ENCODE measurements at places on chromosomes 12 and 14.

- no peak for DNase-seq
Measured at GRCh38 chr14:76870166-76870565, 44.0 kb downstream of the LRRC74A start.

DNA sequence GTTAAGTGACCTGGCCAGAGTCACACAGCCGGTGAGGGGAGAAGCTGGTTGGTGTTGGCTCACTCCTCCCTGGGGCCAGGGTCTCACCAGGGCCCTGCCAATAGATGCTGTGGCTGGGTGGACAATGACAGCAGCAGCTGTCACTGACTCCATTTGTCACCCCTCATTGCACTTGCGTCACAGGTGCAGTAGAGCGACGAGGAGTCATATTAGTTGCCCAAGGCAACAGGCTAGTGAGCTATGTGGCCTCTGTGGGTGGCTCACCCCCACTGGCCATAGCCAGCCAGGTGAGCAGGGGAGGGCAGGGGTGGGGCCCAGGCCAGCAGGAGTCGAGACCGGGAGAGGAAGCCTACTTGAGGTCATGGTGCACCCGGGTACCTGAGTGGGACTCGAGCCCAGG lies 9.7 kb downstream of the SLC25A47 start:
- no peak for DNase-seq

DNA sequence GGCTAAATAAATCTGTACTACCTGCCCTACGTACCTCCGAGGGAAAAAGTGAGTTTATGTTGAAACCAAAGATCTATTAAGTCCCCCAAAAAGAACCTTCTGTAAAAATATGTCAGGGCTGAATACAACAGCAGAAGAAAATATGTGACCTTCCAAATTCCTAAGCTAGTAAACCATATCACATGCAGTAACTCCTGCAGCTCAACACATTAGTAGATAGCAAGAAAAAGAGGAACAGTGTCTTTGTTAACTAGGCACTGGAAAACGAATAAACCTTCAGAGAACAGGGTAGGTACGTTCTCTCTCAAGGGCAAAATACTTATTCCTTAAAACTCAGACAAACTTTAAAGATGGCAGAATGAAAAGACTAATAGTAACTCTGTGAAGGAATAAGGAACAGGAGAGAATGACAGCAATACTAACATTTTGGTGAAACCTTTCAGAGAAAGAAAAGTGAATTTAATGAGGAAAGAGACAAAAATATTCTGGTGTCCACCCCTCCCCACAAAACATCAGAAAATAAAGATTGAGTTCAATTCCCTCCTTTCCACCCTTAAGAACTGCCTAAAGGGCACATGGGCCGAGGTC lies 18.0 kb downstream of the CBX5 start:
- DNase-seq = no peak

DNA sequence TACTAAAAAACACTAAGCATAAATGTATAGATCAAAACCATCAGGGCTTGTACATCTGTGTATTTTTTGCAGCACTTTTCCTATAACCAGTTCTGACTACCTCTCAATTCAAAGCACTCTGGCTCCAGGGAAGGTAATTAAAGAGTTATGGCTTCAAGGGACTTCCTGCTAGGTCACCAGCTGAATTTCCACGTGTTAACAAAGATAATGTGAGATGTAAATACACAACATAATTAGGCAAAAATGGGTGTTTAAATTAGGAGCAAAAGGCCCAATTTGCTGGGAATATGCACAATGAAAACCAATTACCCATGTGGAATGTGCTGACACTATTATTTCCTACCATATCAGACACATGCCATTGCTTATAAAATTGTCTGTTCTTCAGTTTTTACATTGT lies 513.4 kb upstream of the FLRT2 start:
- no peak for DNase-seq

- DNase-seq = no peak
Measured at GRCh38 chr12:121483949-121484348, 84.0 kb downstream of the RNF34 start.

GRCh38 chr12:56040151-56040550 lies 1.6 kb upstream of the RPS26 start:
- no peak for DNase-seq

DNA sequence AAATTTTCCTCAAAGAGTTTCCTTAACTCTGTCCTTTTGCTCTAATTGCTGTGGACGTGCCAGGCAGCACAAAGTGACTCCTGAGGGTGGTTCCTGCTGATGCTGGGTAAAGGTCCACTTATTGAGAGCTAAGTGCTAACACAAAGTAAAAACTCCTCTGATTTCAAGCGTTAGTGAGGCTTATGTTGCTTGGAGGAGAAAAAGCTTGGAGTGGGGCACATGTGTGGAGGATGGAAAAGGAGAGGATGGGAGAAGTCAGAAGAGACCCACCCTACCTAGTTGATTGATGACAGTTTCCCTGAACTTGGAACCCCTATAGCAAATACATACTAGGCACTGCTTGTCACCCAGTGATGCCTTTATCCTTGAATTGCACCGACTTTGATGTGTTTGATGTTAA lies 10.1 kb upstream of the SLC11A2 start:
- no peak for DNase-seq

GRCh38 chr12:48077111-48077510 lies 28.8 kb downstream of the SENP1 start:
- no peak for DNase-seq

- no peak for DNase-seq
Measured at GRCh38 chr12:50394469-50395029, 1.9 kb downstream of the FAM186A start.

GRCh38 chr14:70832561-70833305 lies 23.4 kb upstream of the MAP3K9 start:
- DNase-seq = no peak

DNA sequence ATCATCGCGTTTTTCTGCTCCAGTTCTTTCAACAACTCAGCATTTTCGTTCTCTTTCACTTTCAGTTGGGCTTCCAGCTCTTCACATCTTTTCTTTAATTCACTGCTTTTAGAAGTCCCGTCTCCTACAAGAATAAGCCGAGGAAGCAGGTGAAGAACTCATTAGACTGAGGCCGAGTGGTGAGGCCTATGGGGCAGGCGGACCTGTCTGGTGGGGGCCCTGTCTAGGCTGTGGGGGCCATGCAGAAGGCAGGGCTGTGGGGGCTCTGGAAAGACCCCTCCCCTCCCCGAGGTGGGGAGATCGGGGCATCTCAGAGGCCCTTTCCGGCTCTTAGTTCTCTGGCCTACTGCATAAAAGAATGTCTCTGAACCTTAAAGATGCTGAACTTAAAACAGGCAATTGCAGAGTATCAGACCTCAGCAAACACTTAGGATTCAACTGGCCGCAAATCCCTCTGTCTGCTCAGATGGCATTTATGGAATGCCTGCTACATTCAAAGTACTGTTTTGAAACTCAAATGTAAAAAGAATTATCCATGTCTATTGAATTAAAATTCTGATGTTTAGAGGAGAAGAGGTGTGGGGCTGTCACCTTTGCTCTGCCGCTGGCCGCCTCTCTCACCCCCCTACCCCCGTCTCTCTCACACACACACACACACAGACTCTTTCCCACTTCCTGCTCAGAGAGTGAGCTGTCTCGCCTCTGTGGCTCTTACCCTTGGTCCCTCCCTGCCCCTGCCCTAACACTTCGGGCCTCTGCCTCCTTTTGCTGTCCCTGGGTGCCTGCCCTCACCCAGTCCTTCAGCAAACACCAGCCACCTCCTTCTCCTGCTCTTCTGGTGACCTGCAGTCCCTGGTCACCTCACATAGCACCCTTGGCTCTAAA lies 34.7 kb downstream of the CCDC92 start:
- no peak for DNase-seq

DNA sequence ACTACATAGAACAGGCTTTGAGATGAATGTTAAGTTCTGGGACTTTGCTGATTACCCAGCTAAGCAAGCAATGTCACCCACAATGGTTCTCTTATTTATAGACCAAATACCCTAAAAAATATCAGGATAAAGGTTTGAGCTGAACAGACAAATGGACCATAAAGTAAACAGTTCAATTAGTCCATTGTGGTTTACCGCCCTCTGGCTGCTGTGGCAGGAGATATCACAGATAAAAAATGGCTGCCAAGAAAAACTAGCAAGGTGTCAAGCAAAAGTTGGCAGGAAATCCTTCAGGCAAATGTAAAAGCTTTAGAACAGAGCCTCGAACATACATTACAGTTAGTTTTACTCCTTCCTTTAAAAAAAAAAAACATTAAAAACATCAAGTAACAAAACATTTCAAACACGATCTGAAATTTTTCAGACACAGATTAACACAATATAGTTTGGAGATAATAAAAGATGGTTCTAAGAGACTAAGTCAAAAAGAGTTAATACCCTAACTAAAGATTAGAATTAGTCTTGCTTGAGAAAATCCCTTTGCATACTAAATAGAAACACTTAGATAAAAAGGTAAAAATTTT lies 41.3 kb downstream of the MED13L start:
- DNase-seq = no peak

DNA sequence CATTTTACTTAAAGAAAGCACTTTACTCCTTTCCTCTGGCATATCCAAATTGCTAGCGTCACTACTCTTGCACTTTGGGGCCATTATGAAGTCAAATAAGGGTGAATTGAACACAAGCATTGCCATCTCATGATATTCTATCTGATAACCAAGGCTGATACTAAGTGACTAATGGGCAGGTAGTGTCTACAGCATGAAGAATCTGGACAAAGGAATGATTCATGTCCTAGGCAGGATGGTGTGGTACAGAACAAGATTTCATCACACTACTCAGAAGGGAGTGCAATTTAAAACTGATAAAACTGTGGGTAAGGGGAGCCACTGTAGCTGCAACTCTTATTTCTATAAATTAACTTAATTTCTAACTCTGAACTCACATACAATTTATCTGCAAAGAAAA lies 7.7 kb upstream of the SLC6A15 start:
- DNase-seq = no peak

GRCh38 chr12:90366286-90366685 lies 588.7 kb downstream of the CCER1 start:
- no peak for DNase-seq

GRCh38 chr14:91303091-91303923 lies 58.8 kb upstream of the GPR68 start:
- DNase-seq = no peak

GRCh38 chr12:49987625-49988303 lies 15.0 kb downstream of the AQP6 start:
- no peak for DNase-seq

GRCh38 chr12:130043685-130044406 lies 118.4 kb upstream of the FZD10 start:
- no peak for DNase-seq

GRCh38 chr12:63777340-63777739 lies 2.4 kb upstream of the RXYLT1 start:
- DNase-seq = no peak

DNA sequence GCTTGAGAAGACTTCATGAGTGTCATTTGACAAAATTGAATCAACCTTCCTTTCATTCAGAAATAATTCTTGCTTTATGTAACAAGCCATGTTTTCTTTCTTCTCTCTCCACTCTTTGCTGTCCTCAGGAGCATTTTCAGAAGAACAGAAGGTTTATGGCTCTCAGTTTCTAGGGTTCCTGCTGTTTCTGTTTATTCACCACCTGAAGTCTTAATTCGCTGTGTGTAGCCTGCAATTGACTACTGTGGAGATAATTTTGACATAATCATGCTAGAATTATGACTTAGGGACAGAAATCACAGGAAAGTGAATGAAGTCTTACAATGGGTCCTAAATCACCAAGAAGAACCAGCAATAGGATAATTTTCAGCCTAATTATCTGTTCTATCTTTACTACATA lies 7.2 kb upstream of the PLEKHG7 start:
- DNase-seq = no peak

GRCh38 chr12:106174876-106175275 lies 36.1 kb upstream of the NUAK1 start:
- no peak for DNase-seq

- no peak for DNase-seq
Measured at GRCh38 chr14:24399447-24399822, 632 bp downstream of the NYNRIN start.

GRCh38 chr14:74213907-74214803 lies 25.1 kb upstream of the VSX2 start:
- DNase-seq = no peak

GRCh38 chr12:82942521-82942920 lies 255.8 kb downstream of the TMTC2 start:
- DNase-seq = no peak

DNA sequence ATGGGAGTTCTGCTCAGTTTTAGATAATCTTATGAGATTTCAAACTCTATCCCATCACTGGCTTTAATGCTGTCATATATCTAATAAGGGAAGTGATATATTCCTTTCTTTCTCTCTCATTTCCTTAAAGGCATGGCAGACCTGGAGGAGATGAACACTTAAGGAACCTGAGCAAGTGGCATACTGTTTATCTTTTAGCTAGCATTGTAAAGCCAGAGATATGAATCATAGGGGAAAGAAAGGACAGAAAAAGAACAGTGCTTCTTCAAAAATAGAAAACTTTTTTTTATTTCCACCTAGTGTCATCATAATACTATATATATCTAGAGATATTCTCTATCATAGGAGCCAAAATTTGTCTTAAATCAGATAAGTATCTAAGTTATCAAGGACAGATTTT lies 68.3 kb upstream of the PSMA6 start:
- DNase-seq = no peak

Data from stimulated activated CD4-positive, alpha-beta T cell treated with anti-CD3 and anti-CD28 coated beads, TNF-alpha, amount 100 ng/mL, for 4 hours (primary cell).